Gastrocnemius medialis (tissue), 4 donors: ENCODE measurements at places on chromosomes 5 and 9. TPM values are rescaled to one million over a fixed set of nuclear protein-coding genes. Genes with fewer than 3 reads are reported as not detected.

DNA sequence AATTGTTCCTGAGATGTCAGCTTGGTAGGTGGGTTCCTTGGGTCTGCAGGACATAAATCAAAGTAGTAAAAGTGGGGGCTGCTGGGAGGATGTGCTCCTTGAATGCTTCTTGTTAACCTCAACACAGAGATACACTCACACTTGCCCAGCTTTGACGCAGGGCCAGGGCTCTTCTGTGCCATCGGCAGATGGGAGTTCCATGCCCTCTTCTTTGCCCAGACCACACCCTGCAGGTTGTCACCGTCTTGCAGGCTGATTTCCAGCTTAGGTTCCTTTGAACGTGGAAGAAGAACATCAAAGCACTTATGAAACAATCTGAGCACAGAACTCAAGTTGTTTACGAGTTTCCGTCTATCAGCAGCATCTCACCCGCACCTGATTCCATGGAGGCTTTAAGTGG, 11.0 kb downstream of the DBH start:
- no peaks in the 10 kb centered on the region for H3K36me3 ChIP-seq
- DNase-seq, result no peak
- H3K27me3 ChIP-seq, result peaks cover 13% of the 10 kb centered on the region
- H3K4me1 ChIP-seq, result no peaks in the 10 kb centered on the region
- no peak overlapping the region for H3K4me3 ChIP-seq

The MSMP gene
- not detected for total RNA-seq

The CD14 gene
- total RNA-seq, result 15.9 TPM

DNA sequence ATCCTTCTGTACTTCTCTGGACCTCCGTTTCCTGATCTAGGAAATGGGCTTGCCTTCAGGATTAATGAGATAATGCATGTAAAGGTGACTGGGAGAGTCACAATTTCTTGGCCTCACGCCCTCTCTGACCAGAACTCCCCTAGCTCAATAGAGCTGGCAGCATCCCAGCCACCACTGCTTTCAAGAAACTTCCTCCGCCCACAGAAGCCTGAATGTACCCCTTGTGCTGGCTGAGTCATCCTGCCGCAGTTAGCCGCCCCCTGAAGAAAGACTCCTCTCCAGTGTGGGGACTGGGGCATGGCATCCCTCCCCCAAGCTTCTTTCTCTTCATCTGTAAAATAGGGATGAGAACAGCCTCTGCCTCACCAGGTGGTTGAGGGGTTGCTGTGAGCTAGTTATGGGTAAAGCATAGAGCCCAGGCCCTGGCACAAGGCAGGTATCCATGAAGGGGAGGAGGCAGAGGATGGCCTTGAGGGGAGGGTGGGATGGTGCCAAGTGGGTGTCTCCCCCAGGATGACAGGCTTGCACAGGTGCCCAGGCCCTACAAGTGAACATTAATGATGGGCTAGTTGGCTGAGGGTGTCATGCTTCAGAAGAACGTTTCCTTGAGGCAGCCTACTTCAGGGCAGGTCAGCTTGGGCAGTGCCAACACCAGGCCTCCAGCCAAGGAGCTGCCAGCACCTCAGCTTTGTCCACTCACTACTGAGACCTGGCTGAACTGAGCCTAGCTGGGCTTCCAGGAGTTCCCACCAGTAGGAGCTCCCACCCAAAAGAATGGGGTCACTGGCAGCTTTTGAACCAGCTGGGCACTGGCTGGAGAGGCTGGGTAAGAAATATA, 3.4 kb downstream of the PDLIM4 start:
- DNase-seq, result no peak
- H3K4me3 ChIP-seq, result no peak overlapping the region
- peaks cover 6% of the 10 kb centered on the region for H3K27me3 ChIP-seq
- peaks cover 14% of the 10 kb centered on the region for H3K4me1 ChIP-seq

The PCDHA2 gene
- not detected for total RNA-seq

DNA sequence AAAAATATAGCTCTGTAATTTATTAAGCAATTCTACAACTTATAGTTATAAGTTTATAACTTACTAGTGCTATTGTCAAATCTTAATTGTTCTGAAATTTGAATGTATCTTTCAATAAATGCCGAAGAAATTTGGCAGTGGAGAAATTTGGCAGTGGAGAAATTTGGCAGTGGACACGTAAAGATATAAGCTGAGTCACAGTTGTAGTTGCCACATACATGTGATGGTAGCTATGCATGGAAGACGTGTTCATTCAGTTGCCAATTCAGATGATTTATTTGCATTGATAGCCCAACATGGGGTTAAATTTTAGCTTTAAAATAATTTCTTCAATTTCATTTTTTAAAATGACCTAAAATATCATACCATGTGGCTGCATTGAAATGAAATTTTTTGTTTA, 127.8 kb upstream of the NR4A3 start:
- no peak overlapping the region for H3K4me3 ChIP-seq
- H3K36me3 ChIP-seq, result no peaks in the 10 kb centered on the region
- DNase-seq, result no peak

The BRD3 gene
- total RNA-seq, result 10.8 TPM

The LCN15 gene
- total RNA-seq, result not detected
